NCI-H460 (cell line): ENCODE measurements at places on chromosomes 1 and 21.

- no peak for DNase-seq
Measured at GRCh38 chr1:9435153-9435636, 104.1 kb upstream of the SLC25A33 start.

DNA sequence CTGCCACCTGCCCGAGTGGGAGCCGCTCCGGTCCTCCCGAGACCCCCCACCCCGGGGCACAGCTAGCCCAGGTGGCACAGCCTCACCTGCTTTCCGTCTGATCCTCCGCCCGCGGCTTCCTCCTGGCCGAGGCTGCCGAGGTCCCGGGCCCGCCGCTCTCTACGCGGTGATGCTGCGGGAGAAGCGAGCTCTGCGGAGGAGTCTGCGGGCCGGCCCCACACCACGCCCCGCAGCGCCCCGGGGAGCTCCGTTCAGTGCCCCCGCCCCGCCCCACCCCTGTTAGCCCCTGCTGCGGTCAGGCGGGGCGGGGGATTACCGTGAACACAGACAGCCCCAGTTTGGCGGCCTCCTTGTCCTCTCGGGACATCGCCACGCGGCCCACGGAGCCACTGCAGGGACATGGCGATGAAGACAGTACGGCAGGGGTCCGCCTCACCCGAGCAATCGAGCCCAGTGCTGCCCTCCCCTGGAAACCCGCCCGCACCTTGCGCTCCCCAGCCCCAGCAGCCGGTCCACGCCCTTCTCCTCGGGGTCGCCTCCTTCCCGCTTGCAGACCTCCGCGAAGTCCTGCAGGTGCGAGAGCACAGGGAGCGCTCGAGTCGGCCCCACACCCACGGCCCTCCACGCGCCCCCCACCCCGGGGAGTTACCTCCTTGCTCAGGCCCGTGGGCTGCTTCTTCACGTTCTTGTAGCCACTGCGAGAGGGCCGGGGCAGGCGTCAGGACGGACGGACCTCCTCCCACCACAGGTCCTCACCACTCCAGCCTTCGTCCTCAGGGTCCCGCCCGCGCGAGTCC, 933 bp downstream of the C1orf35 start:
- no peak for DNase-seq

- DNase-seq, result no peak
Measured at GRCh38 chr1:88001460-88001859, 672.8 kb downstream of the LMO4 start.

DNA sequence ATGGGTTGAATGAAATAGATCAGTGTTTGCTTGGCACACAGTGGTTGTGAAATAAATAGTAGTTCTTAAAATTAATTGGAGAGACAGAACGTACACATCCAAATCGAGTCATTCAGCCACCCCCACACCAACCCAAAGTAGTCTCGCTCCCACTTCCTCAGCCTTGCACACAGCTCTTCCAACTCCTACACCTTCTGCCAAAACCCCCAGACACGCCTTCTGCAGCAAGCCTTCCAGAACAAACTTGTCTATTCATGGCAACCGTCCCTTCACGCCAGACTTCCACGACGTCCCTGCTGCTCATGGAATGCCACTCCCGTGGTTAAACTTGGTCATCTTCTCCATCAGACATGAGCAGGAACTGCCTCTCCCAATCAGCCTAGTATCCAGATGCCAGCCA, 37.5 kb upstream of the RD3 start:
- DNase-seq, result no peak

- no peak for DNase-seq
Measured at GRCh38 chr1:245537992-245538391, 383.2 kb downstream of the KIF26B start.

DNA sequence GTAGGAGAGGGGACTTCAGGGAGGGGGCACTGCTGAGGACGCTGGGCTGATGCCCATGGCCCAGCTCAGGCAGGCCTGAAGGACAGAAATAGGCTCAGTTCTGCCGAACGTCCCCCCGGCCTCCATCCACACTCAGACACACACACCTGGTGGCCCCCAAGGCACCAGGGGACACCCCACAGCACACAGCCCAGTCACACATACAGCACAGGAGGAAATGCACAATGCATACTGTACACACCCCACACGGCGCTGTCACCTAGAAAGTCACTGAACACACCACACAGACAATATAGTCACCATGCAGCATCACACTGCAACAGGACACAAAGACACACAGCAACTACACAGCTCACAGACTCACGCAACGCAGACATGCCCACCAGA, 562 bp downstream of the SYTL1 start:
- no peak for DNase-seq

GRCh38 chr1:186984959-186985358, 156.2 kb downstream of the PLA2G4A start:
- no peak for DNase-seq

GRCh38 chr1:50139339-50140181, 30.8 kb downstream of the ELAVL4 start:
- DNase-seq, result no peak

GRCh38 chr1:238029126-238029525, 138.4 kb upstream of the ZP4 start:
- no peak for DNase-seq

DNA sequence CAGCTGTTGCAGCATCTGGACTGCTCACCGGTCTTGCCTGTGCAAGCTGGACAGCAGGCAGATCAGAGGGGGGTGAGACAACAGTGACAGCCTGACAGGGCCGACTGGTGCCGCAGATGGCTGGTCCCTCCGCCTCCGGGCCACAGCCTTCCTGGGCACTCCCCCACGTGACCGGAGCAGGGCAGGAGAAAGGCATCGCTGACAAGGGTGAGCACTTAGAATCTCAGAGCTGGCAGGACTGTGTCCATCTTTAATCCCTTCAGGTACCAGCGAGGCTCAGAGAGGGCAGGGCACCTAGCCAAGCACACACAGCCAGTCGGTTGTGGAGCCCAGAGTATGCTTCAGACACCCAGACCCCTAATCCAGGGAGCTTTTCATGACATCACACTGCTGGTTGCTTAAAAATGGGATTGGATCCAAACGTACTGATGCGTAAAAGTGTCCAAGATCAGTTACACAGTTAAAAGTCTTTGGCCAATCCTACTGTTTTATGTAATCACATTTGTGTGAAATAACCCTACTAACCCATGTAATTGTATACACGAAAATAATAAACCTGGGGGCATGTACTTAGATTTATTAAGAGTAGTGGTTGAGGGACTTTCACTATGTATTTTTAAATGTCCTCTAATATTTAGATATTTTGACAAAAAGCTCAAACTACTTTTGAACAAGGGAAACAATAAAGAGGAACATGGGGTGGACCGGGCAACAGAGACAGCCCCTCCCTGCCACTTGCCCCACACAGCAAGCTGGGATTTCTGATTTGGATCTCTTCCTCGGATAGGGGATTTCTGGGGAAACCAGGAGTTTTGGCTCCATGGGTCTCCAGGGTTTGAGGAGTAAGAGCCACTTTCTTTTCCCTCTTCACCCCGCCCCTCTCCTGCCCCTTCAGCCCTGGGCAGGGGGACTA, 758 bp upstream of the CNTN2 start:
- DNase-seq, result no peak

GRCh38 chr1:109931189-109931731, 20.6 kb downstream of the CSF1 start:
- DNase-seq, result peak; percentile 26

DNA sequence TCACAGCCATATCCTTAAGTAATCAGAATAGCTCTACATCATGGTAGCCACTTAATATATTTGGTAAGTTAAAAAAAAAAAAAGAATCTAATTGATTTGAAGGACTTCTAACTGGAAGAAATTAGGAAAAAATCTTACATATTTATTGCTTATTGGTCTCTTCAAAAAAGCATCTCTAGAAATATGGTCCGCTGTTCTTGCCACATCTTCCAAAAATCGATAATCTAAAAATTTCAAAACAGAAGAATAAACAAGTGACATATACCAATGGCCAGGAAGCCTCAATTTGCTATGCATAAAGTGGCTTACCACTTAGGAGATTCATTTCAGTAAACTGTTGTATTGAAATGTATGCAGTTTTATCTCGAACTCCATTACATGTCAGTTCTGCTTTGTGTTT, 2.3 kb downstream of the ZNHIT6 start:
- DNase-seq, result no peak

DNA sequence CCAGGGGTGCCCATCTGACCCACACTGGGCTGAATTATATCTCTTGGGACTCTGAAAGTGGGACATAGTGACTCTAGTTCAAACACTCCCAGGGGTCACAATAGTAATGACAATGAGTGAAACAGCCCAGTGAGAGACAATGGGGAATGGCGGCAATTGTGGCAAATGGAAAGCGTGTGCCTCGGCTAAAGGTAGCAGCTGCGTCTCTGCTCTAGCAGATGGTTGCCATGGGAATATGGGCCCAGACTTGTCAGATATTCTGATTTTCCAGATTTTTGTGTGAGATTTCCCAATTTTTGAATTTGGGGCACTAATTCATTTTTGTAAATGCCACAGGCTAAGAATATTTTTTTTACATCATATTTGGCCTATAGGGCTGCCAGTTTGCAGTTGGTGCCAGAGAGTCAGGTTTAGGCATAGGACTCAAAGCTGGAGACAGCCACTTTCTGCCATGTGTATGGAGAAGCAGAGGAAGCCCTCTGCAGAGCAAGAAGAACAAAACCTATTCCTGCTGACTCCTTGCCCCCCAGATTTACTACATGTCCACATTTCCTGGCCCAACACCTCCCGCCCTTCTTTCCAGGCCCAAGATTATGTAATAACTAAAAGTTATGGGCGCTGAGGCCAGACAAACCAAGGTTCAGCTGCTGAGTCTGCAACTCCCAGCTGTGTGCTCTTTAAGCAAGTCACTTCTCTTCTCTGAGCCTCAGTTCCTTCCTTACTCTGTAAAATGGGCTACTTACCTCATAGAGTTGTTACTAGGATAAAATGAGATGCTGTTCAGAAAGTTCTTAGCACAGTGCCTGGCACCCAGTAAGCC, 21.6 kb upstream of the PTP4A2 start:
- DNase-seq, result no peak

DNA sequence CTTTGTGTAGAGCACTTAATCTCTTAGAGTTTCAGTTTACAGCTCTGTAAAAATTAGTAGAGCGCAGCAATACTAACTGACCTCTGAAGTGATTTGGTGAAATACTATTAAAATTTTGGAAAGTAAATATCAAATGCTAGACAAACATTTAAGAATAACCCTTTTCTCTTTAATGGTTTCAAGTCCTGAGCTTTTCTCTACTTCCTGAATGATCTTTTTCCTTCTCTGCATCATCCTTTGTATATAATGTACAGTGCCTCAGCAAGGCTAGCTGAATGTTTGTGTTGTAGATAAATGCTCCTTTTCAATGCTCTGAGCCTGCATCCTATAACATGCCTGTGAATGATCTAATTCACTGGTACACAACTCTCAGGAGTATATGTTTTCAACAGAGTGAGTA, 272.9 kb downstream of the ADGRL2 start:
- no peak for DNase-seq
